ENCODE measurements at places on chromosomes 12 and 14.

- peak; percentile 70 for DNase-seq
Measured at GRCh38 chr12:25615119-25615518, 62.0 kb upstream of the LMNTD1 start.

DNA sequence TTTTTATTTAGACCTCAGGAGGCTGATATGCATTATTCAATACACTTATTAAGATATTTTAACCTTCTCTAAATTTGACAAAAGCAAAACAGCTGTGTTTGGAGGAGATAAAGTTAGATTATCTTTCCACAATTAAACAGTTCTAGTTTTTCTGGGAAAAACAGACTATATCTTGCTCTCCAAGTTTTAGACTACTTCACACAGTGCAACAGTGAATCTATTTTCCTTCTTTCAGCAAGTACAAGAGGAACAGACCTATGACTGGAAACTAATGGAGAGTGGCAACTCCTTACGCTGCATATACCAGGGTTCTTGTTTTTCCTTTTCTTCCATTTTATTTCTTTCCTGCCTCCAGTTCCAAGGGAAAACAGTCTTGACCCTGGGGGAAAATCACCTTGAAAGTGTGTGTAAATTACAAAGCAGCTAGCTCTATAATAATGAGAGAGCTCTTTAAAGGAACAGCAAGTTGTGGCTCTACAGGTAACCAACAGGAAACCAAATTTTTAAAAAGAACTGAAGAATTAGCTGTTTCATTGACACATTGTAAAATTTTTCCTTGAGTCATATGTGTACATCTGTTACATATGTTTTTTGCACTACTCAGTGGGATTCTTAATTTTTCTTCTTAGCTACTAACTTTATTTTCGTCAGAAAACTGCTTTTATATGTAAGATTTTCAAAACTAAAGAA is 27.4 kb downstream of the DNM1L start:
- no peak for DNase-seq

GRCh38 chr12:124338448-124338847 is 43.6 kb downstream of the RFLNA start:
- no peak for DNase-seq

- no peak for DNase-seq
Measured at GRCh38 chr12:82955043-82955442, 268.3 kb downstream of the TMTC2 start.

GRCh38 chr14:30645600-30645999 is 23.5 kb downstream of the SCFD1 start:
- no peak for DNase-seq

DNA sequence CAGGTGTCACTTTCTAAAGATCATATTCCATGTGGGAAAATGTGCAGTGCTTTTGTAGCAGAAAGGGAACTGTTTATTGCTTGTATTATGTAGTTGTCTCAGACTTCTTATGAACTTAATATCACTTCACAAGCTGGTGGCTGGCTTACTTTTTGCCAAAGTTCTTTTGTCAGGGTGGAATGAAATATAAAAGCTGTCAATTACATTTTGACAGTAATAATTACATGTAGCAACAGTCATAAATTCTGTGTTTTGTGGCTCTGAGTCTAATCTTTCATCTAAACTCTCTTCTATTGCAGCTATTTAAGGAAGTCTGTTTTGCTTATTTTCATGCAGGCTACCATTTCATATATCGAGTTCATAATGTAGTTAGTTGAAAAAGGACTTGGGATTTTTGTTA is 106.6 kb downstream of the OTOGL start:
- no peak for DNase-seq

DNA sequence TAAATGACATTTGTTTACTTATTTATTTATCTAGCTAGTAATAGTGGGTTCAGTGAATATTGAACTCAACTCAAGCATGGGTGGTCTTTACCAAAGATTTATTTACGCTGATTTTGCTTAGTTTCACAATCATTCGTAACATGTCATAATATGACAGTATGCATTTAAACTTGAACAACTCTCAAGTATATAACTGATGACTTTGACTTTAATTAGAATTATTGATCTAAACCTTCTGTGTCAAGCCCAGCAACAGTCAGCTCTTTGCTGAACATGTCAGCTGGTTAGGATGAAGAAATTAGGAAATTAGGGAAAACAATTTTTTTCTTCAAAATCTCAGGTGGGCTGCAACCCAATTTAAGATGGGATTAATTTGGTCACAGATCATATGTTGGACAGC is 210.5 kb upstream of the G2E3 start:
- no peak for DNase-seq

- no peak for DNase-seq
Measured at GRCh38 chr12:48185181-48185919, 1.9 kb downstream of the CCDC184 start.

DNA sequence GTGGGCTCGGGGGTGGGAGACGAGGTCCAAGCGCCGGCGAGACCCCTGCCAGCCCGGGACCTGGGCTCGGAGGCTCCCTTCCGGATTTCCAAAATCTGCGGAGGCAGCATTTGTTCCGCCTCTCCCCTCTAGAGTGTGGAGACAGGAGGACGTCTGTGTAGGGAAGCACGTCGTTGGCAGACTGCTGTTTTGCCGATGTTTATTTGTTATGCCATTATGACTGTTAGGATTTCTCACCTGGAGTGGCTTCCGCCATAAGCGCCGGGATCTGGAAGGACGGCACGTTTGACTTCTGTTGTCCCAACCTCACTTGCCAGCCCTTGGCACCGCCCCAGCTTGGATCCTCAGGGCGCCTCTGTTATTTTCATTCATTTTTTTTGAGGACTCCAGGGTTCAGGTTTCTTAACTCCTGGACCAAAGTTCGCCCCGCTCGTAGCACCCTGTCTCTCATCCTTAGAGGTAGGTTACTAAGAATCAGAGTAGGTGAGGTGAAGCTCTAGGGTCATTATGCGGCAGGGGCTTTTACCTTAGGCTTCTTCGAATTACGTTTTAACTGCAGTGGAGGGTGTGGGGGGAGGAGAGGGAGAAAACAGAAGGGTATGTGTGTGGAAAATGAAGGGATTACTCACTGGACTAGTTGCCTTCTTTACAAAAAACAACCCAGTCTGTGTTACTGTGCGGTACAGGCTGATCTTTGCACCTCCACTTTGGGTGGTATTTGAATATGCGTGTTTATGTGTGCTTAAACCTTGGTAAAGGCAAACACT is 547 bp upstream of the PYGL start:
- DNase-seq, result no peak

GRCh38 chr12:120259418-120260202 is 5.9 kb downstream of the PXN start:
- DNase-seq, result no peak

- no peak for DNase-seq
Measured at GRCh38 chr12:68303850-68304249, 28.3 kb downstream of the MDM1 start.

DNA sequence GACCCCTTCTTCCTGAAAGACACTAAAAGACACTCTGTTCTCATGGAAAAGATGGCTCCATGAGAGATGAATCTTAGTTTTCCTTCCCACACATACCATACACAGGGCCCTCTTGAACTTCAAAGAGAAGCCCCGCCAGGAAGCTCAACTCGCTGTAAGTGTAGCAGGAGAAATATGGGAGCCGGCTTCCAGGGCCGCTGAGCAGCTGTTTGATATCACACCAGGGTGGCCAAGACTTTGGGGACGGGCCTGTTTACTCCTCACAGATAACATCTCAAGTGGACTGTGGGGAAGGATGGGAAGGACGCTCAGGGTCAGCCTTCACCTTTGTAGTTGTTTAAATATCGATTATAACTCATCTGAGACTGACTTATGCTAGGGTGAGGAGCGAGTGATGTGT is 235.5 kb upstream of the TBX3 start:
- DNase-seq, result no peak

Measured in retinal pigment epithelial cell (primary cell).